Left hindlimb (tissue), 1 donor: ENCODE measurements at places on chromosomes 6 and 20.

DNA sequence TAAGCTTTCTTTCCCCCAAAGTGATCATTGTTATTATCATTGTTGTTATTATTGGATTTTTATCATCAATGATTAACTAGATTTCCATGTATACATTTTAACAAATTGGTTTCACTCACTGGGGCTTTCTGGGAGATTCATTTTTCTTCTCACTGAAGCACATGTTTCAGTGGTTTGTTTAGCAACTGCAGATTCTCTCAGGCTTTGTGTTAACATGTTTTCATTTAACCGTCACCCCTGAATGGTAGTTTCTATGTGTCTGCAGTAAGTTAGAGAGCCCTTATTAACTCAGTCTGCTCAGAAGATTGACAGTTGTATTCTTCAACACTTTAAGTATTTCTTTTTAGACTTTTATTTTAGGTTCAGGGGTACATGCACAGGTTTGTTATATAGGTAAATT lies 12.4 kb downstream of the ZKSCAN4 start:
- DNase-seq, result no peak

DNA sequence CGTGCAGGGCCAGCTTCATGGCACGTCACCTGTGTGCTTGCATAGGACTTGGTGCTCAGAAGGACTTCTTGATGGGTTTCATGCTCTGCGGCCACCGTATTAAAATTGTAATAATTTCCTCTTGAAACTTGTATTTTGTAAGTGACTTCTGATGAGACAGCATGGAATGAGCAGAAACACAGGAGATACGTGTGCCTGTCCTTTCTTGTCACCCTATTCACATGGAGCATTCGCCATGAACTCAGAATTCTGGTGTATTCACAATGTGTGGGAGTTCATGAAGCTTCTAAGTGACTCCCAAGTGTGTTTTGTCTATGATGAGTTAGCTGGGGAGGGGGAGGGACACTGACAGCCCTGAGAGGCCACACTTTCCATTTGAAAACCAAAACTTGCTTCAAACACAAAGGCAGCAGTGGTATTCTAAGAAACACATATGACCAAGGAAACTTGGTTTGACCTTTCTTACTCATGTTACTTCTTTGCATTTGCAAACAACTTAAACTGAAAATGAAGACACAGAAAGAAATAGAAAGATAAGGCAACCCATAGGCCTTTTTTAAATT lies 92.1 kb upstream of the NEDD9 start:
- no peak for DNase-seq

- peak; percentile 62 for DNase-seq
Measured at GRCh38 chr20:17594443-17594842, 24.6 kb downstream of the DSTN start.

- no peak for DNase-seq
Measured at GRCh38 chr6:17957904-17958620, 29.4 kb downstream of the KIF13A start.

DNA sequence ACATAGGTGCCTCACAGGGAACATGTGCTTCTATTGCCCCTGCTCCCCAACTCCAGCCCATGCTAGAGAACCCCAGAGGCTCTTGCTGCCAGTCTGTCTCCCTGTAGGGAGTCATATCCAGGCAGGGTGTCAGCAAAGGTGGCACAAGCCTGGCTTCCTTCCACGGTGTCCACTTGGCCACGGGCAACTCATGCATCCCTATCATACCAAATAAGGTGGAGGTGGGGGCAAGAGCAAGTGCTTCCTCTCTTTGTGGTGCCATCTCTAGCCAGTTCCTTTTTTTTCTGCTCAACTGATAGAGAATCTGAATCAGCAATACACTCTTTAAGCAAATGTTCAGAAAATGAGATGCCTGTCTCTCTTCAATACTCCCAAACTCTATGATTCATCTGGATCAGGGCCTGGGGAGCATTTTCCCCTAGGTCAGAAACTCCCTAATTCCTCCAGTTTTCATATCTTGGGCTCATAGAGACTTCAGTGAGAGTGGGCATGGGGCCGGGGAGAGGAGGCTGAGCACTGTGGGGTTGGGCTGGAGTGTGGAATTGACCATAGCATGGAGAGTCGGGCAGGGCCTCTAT lies 105.1 kb upstream of the GPR6 start:
- DNase-seq, result no peak

- DNase-seq, result no peak
Measured at GRCh38 chr6:122809001-122809400, 19.9 kb downstream of the SMPDL3A start.

- DNase-seq, result no peak
Measured at GRCh38 chr6:156185113-156185512, 592.1 kb upstream of the ARID1B start.

- DNase-seq, result no peak
Measured at GRCh38 chr20:61917474-61918145, 148.1 kb downstream of the TAF4 start.

DNA sequence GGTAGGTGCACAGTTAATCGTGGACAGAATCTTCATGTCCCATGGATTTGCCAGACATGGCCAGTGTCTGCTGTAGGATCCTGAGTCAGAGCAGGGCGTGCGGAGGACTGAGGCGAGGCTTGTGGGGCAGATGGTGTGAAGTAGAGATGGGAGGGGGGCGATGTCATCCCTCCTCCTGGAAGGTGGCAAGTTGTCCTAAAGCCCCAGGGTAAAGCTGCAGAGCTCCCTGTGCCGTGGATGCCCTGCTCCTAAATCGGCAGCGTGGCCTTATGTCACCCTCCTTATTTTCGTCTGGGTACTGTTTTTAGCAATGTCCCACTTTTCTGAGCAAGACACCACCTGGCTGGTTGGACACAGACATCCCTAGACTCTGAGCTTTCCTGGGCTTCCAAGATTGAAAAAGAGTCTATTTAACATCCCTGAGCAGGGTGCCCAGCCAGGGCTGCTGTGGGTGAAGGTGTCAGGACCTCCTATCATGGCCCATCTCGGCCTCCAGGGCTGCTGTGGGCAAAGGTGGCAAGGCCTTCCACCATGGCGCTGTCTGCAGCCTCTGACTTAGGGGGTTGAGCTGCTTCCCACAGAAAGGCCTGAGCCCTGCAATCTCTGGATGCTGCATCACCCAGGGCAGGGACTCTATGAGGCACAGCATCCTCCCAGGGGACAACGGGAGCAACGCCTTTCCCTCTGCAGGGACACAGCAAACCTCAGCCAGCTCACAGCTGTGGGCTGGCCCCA lies 145.4 kb downstream of the TTLL2 start:
- no peak for DNase-seq

DNA sequence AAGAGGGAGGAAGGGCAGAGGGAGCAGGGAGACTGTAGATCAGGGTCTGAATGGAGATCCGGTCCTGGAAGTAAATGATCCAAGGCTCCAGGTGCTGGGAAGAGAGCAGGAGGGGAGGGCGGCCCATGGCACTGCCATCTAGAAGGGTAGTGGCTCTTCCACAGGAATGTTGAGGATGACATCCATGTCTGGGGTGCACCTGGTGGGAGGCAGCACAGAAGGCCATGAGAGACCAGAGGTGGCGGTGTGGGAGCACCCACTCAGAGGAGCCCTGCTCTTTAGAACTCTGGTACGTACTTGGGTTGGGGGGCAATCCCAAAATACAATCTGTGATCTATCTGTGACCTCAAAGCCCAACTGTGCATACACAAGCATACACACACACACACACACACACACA lies 13.5 kb downstream of the DEFB132 start:
- DNase-seq, result no peak

DNA sequence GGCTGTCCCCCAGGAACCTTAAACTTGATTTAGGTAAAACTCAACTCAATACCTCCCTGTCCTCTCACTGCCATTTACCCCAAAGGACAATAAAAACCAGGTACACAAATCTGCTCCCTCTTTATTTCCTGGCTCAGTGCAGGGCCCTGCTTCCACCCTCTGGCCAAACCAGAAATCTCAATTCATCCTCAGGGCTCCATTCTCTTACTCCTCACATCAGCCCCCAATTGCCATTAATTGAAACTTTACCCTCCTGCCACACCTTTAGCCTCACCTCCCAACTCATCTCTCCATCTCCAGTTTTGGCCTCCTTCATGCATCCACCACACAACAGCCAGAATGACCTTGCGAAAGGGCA lies 10.5 kb downstream of the ZBTB2 start:
- DNase-seq, result no peak

DNA sequence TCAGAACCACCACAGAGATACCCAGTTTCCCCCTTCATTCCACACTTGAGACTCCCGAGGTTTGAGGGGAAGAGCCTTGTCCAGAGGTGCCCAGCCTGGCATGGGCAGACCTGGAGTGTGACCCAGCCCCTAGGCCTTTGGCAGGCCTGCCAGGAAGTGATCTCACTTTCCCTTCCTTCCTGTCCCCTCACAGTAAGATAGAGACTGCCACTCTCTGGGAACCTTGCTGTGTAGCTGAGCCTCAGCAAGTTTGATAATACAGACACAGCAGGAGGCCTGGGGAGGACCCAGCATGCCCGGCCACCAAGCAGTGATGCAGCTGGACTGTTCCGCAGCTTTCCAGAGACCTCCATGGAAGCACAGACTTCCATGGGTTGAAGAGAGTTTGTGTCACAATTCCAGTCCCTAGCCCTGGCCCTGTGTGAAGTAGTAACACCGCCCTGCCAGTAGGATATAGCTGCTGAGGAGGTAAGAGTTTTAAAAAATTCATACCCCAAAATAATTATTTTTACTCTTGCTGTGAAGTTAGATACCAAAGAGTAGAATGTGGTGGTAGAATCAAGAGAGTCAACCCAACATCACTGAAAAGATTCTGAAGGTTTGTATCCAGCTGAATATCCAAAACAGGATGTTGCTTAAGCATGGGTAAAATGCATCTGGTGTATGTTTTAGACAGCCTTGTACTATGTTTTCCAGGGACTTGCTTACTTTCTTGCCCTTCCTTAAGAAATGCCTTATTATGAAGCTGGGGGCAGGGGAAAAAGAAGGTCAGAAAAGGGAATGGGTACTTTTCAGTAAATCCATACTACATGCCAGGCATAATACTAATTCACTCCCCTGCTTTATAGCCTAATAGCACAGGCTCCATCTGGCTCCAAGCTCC lies 16.3 kb downstream of the PKIG start:
- no peak for DNase-seq

DNA sequence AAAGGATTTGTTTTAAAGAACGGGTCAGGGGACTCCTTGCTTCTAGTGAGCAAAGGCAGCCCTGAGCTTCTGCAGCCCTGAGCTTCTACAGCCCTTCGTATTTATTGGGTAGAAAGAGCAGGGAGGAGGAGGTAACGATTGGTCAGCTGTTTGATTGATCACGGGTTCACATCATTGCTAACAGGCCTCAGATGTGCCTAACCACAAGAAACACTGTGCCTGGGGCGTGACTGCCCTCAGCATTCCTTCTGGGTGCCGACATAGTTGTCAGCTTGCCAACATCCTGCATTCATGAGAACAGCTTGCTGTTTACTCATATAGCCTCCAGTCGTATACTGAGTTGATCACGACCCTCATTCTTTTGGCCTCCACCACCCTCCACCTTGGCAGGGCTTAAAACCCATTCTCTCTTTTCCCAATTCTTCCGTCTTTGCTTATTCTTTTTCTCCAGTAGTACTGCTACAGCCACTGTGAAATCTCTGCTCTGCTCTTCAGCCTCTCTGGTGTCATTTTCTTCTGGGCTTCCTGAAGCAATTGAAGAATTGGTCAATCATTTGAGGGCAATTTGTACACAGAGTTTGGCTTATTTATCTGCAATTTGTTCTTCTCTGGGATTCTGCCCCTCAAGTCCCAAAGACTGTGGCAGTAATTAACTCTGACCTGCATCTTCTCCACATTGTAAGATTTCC lies 25.4 kb upstream of the NOP56 start:
- DNase-seq, result no peak

DNA sequence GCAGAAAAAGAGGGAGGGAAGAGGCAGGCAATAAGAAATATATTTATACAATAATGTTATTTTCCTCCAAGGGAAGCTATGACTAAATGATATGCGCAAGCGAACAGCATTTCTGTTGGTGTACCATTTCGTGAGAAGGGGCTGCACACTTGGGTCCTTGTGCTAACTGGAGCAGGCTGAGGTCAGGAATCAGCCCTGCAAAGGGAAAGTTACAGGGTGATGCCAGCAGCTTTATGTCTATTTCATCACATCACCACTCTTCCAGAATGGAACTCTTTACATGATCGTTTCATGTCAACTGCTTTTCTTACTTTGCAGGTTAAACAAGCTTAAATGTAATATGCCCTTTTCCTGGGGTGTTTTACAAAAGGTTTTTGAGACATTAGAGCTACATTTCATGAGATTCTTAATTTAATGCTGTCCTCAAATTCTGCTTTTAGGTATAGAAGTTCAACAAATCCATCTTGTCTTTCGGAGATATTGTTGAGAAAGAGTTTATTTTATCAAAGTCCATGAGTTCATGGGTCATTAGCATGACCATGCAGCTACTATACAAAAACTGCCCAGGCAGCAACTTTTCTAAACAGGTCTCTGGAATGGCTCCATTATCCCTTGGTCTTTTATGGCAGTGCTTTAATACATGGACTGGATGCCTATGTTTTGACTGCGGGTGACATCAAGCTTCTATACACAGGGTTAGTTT lies 443.8 kb downstream of the TENT5A start:
- DNase-seq, result no peak

DNA sequence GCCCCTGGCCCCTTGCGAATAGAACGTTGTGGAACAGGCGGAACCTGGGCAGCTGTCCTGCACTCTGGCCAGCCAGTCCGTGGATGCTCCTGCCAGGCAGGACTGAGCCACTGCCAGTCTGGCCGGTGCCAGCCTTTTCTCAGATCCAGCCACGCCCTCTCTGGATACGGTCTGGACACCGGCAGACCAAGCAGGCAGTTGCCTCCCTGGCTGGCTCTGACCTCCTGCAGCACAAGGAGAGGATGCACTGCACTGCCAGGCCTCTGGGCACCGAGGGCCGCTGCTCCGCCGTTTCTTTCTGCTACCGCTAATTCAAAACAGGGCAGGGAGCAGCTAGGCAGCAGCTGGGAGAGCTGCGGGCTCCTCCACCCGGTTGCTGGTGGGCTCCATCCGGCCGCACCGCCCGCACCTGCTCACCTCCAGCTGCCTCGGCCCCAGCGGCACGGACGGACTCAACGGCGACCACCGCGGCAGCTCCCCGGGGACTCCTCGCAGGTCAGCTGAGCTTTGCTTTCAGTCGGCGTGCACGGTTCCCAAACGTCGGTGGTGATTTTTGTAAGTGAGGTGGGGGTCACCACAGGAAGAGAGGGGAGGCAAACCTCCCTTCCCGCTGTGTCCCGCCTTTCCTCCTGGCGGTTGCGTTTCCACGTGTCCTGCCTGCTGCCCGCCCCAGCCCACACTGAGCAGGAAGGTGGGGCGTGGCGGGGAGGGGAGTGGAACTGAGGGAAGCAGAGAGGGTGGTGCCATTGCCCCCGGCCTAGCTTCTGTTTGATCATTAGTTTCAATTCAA lies 30.3 kb upstream of the AFDN start:
- DNase-seq, result peak; percentile 51

DNA sequence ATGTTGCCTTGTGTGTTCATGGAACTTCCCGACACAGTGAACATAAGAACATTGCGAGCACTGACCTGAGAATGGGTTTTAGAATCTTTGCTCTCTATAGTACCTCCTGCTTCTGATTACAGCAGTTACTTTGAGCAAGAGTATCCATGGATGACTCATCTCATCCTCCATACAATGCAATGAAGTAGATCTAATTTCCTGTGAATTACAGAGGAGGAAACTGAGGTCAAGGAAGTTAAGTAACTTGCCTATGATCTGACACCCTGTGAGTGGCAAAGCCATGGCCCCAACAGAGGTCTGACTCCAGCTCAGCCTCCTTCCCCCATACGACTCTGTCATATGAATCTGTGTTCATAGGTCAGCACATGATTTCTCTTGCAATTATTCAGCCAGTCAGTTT lies 518.1 kb downstream of the TFAP2A start:
- no peak for DNase-seq
